Stimulated activated CD4-positive, alpha-beta T cell treated with anti-CD3 and anti-CD28 coated beads, Interleukin-12 subunit alpha, Interleukin-12 subunit beta, amount 100 ng/mL, for 4 hours (primary cell): ENCODE measurements at places on chromosomes 12 and 14.

DNA sequence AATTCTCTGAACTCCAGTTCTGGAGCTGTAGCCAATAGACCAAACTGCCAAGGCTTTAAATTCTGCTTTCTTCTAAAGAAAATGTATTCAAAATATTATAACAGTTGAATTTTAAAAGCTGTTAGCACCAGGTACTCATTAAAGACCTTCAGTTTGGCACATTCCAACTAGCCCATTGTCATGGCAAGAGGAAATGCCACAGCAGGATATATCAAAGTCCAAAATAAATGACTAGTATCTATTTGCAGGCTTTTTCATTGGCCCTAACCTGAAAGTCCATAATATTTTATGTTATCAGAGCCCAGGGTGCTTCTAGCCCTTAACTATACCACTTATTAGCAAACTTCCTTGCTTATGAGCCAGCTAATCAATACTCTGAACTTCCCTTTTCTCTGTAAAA lies 3.1 kb upstream of the RIC8B start:
- no peak for DNase-seq

DNA sequence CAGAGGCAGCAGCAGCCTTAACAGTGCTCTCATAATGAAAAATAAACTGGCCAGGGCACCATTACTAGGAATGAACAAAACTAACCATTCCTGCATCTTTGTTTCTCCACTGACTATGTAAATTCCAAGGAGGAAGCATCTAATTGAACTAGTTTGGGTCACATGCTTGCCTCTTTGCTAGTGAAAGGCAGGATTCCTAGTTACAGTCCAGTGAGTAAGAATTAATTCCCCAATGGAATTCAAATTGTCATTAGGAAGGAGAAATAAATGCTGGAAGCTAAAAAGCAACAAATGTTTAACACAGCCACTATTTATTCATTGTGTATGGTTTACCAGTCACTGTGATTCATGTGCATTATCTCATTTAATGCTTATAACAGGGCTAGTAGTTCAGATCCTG lies 316.0 kb downstream of the CCDC91 start:
- DNase-seq = no peak

- DNase-seq = no peak
Observed at GRCh38 chr14:53148671-53149070, 4.5 kb downstream of the DDHD1 start.

DNA sequence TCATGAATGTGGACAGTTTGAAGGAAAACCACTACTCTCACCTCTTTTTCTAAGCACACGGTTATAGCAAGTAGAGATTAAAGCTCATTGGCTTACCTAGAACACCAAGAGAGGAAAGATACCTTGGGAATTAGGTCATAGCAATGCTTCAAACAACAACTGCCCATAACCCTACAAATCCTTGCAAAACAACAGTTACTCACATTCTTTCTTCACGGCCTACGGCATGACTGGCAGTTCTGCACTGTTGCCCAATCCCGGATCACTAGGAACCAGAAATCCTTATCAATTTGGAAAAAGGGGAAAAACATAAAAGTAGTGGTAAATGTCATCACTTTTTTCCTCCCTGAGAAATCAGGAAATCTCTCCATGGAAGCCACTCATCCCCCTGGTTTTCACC lies 9.6 kb upstream of the ISM2 start:
- DNase-seq = no peak

DNA sequence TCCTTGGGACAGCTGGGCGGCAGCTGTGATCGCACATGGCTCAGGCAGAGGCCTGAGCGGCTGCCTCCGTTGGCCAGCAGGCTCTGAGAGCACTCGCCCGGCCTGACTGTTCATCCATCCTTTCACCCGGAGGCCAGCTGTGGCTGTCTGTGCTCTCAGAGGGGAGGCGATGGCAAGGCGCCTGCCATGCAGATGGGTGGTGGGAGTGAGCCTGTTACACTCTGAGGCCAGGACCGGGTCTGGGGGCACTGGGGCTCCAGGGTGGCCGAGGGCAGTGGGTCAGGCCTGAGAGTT lies 292.3 kb downstream of the TMEM121 start:
- DNase-seq = no peak

GRCh38 chr12:2268471-2269286 lies 215.9 kb downstream of the CACNA1C start:
- no peak for DNase-seq

DNA sequence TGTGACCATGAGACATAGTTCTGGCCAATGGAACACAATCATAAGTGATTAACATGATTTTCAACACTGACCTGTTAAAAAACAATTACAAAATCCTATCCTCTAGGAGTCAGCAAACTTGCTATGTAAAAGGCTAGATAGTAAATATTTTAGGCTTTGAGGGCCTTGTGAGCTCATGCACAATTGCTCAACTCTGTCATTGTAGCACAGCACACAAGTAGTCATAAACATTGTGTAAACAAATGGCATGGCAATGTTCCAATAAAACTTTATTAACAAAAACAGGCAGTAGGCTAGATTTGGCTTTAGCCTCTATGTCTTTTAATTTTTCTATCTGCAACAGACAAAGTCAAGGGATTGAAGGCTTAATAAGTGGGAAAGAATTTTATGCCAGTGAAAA lies 350.7 kb downstream of the C12orf50 start:
- no peak for DNase-seq

DNA sequence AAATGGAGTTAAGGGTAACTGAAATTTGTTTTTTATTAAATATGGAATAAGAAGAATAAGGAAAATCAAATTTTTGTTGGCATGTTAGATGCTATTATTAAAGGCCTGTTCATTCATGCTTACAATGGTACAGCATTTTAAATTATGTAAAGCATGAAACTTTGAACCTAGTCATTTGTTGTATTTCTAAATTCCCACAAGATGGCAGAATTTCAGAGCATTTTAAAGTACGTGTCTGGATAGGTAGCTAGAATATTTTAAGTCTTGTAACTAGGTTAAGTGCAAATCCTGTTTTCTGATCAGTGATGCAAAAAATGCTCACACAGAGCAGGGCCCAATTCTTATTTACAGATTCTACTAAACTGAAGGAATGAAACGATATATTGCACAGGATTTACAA lies 585.6 kb upstream of the MIS18BP1 start:
- DNase-seq = no peak

GRCh38 chr12:119788786-119789185 lies 88.3 kb downstream of the CIT start:
- DNase-seq = no peak

DNA sequence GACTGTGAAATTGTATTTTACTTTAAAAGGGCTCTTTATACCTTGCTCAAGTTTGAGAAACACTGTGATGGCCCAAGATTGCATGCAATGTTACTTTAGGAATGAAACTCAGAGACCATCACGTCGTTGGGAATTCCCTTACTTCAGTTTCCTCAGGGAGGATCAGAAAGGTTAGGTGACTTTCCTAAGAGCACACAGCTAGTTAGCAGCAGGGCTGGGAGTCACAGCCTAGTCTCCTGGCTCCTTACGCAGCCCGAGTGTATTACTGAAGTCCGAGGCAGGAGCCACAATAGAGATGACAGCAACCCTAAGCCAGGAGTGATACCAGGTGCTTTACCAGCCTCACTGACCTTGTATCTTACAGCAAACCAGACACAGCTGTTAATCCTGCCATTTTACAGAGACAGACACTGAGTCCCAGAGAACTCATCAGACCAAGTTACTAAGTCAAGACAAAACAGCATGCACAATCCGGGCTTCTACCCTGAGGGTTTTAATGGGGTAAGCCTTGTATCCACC lies 67.0 kb downstream of the RBM19 start:
- DNase-seq = no peak

DNA sequence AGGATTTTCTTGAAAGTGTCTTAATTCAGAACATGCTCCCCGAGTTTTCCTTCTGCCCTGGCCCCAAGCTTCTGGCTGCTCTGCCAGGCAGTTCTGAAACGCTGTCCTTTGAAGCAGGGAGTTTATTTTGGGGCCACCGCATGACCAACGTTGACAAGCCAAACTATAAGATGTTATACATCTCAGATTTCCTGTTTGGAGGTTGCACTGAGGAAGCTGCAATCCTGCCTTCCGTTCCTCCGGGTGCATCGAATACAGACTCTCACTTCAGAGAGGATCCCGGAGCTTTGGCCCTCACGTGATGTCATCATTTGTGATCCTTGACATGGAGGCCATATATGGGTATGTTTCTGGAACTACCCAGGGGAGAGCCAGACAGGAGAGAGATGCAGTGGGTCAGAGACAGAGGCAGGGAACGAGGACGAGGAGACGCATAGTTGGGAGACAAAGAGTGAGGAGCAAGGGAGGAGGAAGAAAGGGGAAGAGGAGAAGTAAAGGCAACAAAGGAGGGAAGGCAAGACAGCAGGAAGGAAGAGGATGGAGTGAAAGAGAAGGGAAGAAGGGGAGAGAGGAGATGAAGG lies at the start of gene ASB2:
Gene ASB2 (minus strand): TSS at position 94 of the 581 bp plus-strand sequence. CDS start 12,031 bp downstream, outside the sequence.
- no peak for DNase-seq

- DNase-seq = no peak
Observed at GRCh38 chr12:104827587-104827986, 130.5 kb downstream of the SLC41A2 start.

DNA sequence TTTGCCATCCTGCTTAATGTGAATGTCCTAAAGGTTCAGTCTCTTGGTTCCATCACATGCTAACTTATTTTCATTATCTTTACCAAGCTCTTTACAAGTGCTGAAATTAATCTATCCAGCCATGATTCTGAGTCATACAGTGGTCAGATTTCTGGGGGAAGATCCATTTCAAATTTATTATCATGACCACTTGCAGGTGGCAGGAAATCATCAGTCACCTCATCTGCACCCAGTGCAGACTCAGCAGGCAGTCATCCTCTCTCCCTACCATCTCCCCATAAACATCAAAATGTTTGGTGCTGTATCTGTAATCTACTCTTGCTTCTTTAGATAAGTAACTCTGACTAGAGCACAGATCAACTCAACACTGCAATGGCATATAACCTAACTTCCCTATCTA lies 23.5 kb downstream of the ATG14 start:
- no peak for DNase-seq

- no peak for DNase-seq
Observed at GRCh38 chr14:61003571-61003970, 22.5 kb downstream of the SLC38A6 start.

GRCh38 chr12:82176026-82176425 lies 182.2 kb downstream of the CCDC59 start:
- DNase-seq = no peak

- DNase-seq = no peak
Observed at GRCh38 chr12:34395056-34396005, 373.0 kb downstream of the ALG10 start.

GRCh38 chr12:71641390-71641789 lies 22.3 kb downstream of the ZFC3H1 start:
- DNase-seq = no peak

DNA sequence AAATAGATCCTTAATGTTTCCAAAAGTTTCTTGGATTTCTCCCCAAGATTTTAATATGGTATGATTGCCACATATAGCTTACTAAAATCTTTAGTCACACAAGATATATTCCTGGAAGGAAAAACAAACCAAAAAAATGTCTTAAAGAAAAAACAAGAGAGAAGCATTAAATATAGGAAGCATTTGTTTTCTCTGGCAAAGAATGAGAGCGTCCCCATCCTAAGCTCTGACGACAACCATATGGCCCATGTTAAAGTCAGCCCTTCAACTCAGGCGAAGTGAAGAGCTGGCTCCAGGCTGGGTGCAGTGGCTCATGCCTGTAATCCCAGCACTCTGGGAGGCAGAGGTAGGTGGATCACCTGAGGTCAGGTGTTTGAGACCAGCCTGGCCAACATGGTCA lies 35.6 kb downstream of the GCH1 start:
- DNase-seq = no peak

- DNase-seq = no peak
Observed at GRCh38 chr14:50030036-50030435, 86.3 kb downstream of the VCPKMT start.

DNA sequence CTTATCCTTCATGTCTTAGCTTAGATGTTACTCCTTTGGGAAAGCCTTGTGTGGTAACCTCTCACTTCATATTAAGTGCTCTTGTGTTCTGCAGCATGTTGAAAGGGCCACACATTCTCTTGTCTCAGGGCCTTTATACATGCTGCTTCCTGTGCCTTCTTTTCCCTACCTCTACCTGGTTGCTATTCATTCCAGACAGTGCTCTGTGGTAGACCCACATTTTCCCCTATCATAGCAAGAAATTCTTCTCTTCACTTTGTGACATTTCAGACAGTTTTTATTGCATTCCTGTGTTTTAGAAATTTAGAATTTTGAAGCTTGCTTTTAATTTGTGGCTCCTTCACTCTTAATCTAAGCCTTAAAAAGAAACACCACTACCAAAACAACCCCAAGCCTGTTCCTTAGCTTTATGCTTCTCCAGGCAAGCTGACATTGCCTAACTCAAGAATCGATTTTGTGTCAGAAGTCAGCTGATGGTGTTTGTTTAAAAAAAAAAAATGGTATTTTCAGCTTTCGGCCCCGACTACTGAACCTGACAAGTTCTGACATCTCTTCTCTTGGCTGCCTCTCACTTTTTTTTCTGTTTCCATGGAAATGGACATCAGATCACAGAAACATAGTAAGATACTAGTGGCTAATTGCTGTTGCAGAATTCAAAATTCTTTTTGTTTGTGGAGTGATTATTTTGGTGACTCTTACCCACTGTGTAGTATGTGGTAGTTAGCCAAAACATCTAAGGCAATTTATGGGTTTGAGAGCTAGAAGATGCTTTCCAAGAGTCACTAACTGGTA lies 156.3 kb downstream of the NUBPL start:
- DNase-seq = no peak

DNA sequence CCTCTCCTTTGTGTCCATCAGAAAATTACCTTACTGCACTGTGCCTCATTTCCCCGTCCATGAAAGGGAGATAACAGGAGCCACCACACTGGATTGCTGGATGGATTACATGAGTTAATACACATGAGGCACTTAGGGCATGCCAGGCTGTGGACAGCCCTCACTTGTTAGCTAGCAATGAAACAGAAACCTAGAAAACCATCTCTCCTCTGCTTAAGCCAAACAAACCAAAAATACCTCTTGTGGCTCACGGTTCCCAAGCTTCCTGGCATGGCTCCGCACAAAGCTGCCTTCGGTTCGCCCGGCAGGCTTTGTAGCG lies 660 bp upstream of the HCFC2 start:
- DNase-seq = no peak

GRCh38 chr12:49187184-49187583 lies 1.7 kb downstream of the TUBA1A start:
- no peak for DNase-seq

DNA sequence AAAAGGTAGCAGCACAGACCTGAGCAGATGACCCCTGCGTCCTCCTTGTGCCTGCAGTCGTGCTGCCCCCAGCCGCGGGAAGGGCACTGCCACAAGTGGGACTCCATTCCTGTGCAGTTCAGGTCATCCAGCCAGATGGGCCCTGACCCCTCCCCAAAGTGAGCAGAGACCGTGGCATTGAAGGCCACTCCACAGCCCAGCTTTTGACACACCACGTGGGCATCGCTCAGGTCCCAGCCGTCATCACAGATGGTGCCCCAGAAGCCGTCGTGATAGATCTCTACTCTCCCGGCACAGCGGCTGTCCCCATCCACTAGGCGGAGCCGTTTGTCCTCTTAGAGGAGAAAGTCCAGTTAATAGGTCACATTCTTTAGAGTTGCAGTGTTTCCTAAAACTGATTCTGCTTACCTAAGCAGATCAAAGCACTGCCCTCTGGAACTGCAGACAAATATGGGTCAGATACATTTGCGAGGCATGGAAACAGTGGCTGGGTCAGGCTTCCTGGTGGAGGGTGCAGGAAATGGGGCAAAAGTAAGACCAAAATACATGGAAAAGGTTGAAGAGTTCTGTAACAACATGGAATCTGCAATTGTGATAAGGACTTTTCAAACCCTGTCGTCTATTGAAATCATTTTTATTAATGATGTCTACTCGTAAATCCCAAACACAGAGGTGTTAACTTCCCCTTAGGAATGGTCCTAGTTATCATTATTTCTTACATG lies 69.4 kb downstream of the CD163L1 start:
- DNase-seq = no peak

- DNase-seq = no peak
Observed at GRCh38 chr12:115223991-115224390, 540.0 kb upstream of the TBX3 start.
